ENCODE measurements at places on chromosomes 5 and 9.

GRCh38 chr9:112224401-112225289, 49.5 kb upstream of the SUSD1 start:
- no peak for DNase-seq

- no peak for DNase-seq
Measured at GRCh38 chr5:5050801-5051200, 89.3 kb upstream of the ADAMTS16 start.

DNA sequence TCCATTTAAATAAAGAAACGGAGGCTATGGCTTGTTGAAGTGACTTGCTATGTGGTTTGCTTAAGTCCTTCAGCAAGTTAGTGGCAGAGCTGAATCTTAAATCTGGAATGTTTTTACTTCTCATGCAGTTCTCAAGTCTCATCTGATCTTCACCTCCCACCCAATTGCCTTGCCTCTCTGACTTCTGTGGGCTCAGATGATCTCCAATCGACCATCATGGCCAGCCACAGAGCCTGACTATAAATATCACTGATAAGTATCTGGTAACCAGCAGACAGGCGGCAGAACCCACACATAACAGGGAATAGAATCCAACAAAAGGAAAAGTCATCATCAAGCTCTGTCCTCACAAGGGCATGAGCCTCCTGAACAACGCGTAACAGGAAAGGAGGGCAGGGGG, 149.9 kb downstream of the FAM114A2 start:
- DNase-seq, result no peak

GRCh38 chr9:88974641-88975040, 16.6 kb upstream of the S1PR3 start:
- DNase-seq, result no peak

GRCh38 chr5:62206150-62206829, 99.7 kb upstream of the KIF2A start:
- DNase-seq, result no peak

DNA sequence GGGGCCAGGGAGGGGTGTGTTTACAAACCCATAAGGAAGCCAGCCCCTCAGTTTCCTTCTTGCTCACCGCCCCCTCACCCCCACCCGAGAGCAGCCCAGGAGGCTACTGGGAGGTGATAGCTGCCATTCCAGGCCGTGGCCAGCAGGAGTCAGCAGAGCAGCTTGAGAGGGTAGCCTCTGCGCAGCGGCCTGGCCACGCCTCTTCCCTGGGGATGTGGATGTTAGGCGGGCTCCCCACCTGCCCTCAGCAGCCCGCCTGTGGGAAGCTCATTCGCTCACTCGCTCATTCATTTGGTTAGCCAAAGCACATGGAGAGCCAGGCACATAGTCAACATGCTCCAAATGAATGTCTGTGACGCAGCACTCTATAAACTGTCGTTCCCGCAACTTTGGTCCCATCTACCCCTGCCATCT, 6.1 kb upstream of the DPM2 start:
- peak; percentile 79 for DNase-seq

DNA sequence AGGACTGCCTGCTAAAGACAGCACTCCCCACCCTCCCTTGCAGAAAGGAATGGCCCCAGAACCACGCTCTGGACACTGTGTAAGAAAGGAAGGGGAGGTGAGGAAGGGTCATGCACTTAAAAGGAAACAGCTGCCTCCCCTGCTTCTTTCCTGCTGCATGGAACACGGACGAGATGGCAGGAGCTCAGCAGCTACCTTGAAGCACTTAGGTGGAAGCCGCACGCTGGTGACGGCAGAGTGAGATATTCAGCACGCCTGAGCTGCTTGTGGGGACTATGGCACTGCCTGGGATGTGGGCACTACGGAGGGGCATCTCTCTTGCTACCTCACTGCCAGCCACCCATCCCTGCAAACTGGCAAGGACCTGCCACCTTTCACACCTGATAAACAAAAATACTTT, 101.5 kb downstream of the VAV2 start:
- no peak for DNase-seq

All from neural crest cell (in vitro differentiated cells).